Glutamatergic neuron (in vitro differentiated cells): ENCODE measurements at places on chromosomes 5 and 9.

DNA sequence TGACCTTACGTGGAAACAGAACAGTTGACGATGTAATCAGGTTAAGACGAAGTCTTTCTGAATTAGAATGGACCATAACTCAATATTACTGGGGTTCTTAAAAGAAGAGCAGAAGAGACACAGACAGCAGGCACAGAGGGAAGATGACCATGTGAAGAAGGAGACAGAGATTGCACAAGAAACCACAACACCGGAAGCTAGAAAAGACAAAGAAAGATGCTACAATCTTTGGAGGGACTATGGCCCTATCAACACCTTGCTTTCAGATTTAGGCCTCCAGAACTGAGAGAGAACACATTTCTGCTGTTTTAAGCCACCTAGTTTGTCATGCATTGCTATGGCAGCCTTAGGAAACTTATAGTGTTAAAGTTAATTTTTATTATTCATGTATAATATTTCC is 27.1 kb downstream of the CDH9 start:
- DNase-seq: no peak

DNA sequence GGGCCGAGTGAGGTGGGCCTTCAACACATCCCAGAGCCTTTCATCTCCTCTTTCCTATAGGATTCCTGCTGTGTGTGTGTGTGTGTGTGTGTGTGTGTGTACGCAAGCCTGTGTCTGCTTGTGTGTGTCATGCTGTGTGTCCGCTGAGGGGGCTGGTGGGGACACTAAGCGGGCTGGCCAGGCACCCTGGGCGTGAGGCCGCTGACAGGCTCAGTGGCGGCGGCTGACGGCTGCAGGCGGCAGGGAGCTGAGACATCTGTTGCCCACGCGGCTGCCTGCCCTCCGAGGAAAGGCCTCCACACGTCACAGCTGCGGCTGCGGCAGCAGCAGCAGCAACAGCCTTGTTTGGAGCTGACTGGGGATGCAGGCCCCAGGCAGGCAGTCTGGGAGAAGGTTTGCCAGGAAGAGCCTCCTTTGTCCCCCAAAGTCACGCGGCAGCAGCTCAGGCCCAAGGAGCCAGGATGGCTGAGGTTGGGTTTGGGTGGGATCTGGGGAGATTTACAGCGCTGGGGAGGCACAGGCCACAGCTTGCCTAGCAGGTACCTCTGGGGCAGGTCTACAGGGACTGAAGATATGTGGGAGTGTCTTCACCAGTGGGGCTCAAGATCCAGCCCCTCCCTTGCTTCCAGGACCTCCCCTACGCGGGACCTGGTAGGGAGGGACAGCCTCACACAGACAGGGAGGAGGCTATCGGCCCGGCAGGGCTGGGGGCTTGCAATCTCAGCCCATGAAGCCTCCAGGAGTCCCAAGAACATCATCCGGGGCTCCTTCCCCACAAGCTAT is 1.8 kb downstream of the PDLIM4 start:
- DNase-seq: peak; percentile 84

DNA sequence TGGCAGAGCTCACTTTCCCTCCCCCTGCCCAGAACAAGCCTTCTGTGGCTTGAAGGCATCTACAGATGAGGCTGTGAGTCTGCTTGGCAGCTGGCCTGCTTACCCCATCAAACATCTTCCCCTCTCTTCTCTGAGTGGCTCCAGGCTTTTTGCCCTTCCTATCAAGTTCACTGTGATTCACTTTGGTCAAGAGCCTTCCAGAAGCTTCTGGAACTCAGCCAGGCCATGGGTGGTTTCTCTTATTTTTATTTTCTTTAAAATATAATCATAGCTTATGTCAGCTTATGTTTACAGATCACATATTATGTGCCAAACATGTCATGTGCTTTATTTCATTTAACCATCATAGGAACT is 267.0 kb downstream of the SEC61B start:
- DNase-seq: no peak

DNA sequence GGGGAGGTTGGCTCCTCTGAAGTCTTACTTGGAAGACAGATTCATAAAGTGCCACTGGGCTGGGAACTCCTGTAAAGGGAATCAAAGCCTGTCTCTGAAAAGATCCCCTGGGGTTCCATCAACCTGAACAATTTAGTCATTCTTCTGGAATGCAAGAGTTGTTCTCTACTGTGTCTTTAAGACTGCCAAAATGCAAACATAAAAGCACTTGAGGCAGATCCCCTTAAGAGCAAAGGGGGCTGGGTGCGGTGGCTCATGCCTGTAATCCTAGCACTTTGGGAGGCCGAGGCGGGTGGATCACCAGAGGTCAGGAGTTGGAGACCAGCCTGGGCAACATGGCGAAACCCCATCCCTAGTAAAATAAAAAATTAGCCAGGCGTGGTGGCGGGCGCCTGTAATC is 16.7 kb downstream of the CDKN2AIPNL start:
- DNase-seq: no peak

DNA sequence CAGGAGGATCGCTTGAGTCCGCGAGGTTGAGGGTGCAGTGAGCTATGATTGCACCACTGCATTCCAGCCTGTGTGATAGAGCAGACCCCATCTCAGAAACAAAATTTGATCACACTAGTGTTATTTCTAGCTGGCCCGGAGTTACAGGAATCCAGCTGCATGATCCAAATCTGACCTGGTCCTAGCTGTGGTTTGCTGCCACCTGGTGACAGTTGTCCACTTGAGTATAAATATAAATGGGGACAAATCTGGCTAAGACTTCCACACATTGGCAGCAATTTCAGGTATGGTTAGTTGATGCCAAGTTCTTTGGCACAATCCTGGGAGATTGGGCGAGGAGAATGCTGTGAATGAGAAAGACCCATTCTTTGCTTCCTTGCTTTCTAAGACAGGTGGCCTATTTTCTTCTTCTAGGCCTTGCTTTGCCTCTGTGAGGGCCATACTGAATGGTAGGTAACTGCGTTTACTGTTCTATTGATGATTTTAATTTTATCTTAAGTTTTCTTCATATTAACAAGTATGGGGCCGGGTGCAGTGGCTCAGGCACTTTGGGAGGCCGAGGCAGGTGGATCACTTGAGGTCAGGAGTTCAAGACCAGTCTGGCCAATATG is 35.4 kb downstream of the UBE2R2 start:
- DNase-seq: peak; percentile 29

DNA sequence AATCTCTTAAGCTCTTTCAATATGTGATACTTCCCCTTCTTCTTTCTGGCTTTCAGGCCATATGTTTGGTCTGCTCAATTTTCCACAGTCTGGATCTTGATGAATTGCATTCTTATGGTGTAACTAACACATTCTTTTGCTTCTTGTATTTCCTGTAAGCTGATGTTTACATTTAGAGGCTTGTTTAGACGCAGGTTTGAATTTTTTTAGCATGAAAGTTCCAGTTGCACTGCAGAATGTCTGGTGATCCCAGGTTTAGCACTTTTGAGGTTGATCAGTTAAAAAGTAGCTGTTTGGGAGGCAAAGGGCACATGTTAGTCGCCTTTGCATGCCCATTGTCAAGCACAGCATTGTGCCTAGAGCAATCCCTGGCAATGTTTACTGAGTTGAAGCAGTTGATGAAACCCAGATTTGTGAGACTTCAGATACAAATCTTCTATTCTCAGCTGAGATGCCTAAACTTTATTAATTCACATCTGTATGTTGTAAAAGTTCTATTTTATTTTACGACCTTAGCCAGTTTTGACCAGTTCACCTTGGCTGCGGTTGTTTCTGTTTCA is 59.6 kb upstream of the SPATA31C2 start:
- DNase-seq: no peak

GRCh38 chr9:137545123-137545522 is 5.1 kb downstream of the PNPLA7 start:
- no peak for DNase-seq

DNA sequence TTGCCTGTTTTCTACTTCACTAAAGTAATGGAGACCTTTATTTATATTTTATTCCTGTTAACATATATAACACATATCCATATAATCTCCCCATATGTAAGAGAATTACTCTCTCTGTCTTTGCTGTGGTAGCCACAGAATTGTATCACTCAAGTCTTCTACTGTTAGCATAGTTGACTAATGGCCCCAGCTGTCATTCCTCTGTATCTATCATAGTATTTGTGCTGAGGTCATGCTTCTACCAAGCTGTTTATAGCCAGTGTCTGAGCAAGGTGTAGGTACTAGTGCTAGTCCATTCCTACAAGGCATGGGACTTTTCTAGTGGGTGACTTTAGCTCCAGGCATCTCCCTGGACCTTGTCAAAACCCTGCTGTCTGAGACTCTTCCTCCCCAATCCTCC is 244.1 kb downstream of the KIAA0825 start:
- DNase-seq: no peak

- no peak for DNase-seq
Measured at GRCh38 chr9:129068990-129069861, 11.7 kb upstream of the DOLPP1 start.

GRCh38 chr5:112059579-112060135 is 302.7 kb upstream of the NREP start:
- no peak for DNase-seq

DNA sequence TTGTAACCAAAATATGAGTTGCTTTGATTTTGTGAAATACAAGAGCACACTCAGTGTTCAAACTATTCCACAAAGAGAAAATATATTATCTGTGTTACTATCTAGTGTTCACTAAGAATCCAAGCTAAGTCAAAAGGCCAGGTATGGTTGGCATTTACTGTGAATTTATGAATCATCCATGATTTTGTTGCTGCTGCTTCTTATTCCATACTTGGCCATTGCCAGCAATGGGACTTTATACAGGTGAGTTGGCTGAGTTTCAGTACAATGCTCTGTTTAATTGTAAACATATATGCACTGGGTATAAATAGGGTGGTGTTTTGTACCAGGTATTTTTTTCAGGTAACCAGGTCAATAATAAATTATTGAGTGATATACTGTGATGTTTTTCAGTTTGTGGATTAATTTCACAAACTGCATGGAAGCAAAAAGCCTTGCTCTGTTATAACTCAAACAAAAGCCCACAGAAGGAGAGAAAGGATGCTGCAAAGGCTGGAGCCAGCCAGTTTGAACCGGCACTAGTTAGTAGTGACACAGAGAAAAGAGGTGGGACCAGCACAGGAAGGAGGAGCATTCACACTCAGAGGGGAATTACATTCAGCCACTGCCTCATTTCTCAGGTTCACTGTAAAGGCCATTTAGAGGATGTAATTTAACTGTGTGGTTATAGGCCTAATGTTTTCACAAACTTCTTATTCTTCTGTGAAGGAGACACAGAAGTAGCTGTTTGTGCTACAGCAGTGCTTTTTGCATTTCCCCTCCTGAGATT is 381.8 kb downstream of the ADGRV1 start:
- DNase-seq: peak; percentile 59

DNA sequence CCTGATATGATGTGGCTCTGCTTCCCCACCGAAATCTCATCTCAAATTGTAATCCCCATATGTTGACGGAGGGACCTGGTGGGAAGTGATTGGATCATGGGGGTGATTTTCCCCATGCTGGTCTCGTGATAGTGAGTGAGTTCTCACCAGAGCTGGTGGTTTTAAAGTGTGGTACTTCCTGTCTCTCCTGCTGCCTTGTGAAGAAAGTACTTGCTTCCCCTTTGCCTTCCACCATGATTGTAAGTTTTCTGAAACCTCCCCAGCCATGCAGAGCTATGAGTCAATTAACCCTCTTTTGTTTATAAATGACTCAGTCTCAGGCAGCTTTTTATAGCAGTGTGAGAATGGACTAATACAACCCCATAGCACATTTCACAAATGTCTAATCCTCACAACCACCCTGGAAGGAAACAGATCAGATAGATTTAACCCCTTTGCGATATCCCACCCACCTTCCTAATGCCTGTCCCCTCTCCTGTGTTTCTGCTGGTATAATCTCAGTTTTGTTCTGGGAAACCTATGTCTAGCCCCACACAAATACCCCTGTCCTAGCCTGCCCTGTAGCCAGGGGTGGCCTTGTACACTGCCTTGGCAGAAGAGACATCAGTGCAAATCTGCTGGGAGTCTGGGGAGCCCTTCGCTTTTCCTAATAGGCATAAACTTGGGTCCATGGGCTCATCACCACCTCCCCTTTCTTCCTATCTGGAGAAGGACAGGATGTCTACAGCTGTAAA is 157.0 kb upstream of the RAI14 start:
- no peak for DNase-seq

GRCh38 chr9:106798016-106798799 is 64.8 kb upstream of the ZNF462 start:
- DNase-seq: peak; percentile 14
